ENCODE measurements at places on chromosomes 1 and 21.

DNA sequence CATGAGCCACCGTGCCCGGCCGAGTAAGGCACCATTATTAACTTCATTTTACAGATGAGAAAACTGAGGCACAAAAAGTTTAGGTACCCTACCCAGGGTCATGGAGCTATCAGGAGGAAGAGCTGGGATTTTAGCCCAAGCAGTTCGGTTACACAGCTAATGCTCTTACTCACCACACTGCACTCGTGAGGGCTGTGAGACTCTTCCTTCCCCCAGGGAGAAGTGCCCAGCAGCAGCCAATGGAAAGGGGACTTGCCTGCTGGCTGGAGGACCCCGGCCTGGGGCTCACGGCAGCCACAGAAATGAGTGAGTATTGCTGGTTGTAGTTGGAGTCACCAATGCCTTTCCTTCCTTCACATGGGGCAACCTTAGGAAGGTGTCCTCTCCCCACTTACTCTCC, 5.2 kb upstream of the CSF1 start:
- no peak for DNase-seq

DNA sequence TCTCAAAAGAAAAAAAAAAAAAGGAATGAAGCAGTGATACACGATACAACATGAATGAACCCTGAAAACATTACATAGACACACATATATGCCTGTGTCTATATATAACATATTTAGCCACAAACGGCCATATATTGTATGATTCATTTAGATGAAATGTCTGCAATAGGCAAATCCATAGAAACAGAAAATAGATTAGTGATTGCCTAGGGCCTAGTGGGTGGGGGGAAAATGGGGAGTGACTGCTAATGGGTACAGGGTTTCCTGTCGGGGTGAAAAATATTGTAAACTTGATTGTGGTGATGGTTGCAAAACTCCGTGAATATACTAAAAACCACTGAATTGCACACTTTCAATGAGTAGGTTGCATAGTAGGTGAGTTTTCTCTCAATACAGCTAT, 6.0 kb upstream of the H6PD start:
- no peak for DNase-seq

- no peak for DNase-seq
These were observed 208.7 kb downstream of the SIPA1L2 start for GRCh38 chr1:232421143-232421796.

- no peak for DNase-seq
These were observed 749 bp downstream of the EXOSC10 start for GRCh38 chr1:11098931-11099309.

GRCh38 chr21:17819877-17820229, 697 bp upstream of the C21orf91 start:
- DNase-seq: no peak

DNA sequence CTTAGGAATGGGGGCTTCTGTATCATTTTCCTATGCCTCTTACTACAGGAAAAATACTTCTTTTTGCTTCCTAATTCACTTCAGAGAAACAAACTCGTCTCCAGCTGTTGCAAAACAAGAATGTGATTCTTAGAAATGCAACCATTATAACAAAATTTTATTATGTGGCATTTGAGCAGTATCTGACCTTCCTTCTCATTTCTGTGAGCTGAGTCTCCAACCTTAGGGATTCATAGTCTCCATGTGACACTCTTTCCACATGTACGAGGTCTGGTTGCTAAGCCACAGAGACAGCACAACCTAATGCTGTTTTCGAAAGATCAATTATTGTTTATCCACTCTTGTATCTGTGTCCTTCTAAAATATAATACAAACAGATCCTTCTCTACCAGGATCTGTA, 75.3 kb upstream of the RGS4 start:
- no peak for DNase-seq

DNA sequence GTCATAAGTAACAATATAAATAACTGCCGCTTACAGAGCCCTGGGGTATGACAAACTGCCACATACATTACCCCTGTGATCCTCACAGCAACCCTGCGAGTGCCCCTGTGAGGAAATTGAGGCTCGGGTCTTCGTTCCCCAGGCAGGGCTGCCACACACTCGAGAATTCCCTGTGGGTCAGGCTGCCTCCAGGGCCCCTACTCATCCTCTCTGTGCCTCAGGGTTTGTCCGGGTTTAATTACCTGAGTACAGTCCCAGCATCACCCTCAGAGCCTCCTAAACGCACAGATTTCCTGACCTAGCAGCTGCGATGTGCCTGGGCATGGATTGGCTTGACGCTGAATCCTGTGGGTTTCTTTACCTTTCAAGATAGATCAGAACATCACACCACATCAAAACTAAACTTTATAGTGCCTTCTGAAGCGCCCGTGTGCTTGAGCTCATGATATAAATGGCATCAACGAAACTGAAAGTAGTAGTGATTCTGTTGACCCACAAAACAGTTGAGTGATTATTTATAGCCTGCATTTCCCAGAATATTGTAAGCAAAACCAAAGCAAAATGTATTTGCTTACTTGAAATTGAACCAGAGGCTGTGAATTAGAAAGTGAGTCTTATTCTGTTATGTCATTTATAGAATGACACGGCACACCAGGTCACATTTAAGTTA, 14.0 kb downstream of the SLC37A1 start:
- DNase-seq: peak; percentile 27

- no peak for DNase-seq
These were observed 148.7 kb downstream of the PGBD5 start for GRCh38 chr1:230277201-230278025.

GRCh38 chr1:202951437-202951836, 6.7 kb downstream of the ADIPOR1 start:
- no peak for DNase-seq

DNA sequence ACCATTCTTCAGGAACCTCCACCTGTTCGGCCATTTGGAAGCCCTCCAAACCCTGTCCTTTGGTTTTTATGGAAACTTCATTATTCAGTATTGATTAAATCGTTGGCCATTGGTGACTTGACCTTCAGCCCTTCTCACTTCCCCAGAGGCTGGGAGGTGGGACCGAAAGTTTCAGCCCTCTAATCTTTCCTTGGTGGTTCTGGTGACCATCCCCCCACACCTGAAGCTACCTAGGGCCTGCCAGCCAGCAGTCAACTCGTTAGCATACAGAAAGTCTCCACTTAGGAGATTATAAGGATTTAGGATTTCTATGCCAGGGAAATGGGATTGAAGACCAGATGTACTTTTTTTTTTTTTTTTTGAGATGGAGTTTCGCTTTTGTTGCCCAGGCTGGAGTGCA, 6.7 kb downstream of the DHX9 start:
- no peak for DNase-seq

DNA sequence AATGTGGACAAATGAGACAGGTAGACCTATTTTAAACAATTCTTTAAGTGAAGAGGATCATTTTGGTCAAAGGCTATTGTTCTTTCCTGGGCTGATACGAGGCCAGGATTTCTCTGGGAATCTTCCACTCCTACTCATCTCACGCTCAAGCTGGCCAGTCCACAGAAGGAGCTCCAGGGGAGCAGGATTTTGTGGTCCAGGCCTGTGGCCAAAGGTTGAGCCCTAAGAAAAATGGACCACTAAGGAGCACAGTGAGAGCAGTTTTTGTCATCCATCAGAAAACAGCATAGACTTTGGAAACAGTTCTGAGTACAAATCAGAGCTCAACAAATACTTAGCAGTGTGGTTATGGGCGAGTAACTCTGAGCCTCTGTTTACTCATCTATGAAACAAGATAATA, 260.2 kb upstream of the RUNX1 start:
- DNase-seq: no peak

GRCh38 chr1:188043536-188044245, 1214.9 kb downstream of the PLA2G4A start:
- no peak for DNase-seq

- no peak for DNase-seq
These were observed 13.6 kb downstream of the DIP2A start for GRCh38 chr21:46472246-46472645.

DNA sequence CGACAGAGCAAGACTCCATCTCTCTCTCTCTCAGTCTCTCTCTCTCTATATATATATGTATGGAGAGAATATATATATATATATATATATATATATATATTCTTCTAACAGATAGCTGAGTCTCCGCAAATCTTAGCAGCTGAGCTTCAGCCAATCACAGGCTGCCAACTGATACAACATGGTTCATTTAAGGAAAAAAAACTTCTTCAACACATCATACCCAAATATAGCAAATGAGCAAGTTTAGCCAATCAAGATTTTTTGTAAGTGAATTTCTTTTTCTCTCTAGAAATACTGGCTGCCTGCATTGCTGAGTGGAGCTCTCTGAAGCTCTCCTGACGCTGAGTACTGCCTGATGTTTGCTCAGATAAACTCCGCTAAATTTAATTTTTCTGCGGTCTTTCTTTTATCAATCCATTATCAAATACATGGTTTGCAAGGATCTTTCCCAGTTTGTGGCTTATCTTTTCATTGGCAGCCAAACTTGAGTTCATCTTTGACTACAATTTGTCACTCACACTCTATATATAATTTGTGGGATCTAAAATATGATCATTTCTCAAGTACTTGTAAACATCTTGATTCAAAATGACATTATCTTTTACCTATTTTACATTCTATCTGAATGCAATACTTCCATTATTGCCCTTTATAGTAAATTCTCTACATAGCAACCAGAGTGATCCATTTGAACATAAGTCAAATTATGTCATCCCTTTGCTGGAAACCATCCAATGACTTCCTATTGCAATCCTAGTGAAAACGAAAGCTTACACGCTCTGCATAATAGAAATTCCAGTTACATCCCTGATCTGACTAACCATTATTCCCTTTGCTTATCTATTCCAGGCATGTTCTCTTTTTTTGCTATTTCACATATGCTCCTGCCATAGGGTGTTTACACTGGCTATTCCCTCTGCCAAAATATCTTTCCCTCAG, 2131.7 kb downstream of the MRPL39 start:
- no peak for DNase-seq

GRCh38 chr1:234763910-234764309, 153.9 kb upstream of the IRF2BP2 start:
- DNase-seq: no peak

- no peak for DNase-seq
These were observed 251.6 kb downstream of the KIF26B start for GRCh38 chr1:245406426-245406825.

DNA sequence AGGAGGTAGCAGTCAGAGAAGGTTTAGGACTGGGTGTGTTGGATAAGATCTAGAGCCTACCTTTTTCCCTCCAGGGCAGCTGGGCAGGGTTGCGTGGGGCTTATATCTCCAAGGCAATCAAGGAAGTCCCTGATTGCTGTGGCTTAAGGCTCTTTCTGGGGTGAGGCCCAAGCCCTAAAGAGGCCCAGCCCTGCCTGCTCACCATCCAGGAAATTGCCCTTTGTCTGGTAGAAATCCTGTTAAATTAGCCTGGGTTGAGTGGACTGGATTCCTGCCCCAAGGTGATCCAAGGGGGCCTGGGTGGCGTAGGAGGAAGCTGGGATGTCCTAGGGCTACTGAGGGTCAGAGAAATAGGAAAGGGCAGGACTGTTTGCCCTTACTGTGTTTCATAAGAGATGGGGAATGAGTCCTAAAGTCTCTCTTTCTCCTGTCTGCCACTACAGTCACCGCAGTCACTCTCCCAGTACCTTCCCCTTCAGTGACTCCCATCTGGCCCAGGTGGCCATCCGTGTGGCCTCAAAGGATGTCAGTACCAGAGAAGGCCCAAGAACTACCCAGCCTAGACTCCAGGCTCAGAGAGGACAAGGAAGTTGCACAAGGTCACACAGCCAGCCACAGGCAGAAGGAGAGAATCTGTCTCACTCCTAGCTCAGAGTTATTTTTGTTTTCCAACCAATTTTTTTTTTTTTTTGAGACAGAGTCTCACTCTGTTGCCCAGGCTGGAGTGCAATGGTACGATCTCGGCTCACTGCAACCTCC, 25.8 kb downstream of the MFSD2A start:
- DNase-seq: no peak

DNA sequence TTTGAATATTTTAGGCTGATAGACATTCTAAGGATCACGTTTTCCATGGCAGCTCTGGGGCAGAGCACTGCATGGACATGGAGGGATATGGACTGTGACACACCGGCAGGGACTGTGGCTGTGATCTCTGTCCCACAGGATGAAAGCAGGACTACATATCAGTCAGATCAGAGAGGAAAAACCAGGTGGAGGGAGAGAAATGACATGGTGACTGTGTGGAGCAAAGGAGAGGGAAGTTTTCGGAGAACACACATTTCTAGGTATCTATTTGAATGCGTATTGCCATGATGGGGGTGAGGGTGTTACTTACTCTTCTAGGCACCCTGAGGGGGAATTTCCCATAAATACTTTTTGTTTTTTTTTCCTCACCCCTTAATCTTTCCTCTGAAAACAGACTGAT, 3.2 kb upstream of the CD1C start:
- no peak for DNase-seq

DNA sequence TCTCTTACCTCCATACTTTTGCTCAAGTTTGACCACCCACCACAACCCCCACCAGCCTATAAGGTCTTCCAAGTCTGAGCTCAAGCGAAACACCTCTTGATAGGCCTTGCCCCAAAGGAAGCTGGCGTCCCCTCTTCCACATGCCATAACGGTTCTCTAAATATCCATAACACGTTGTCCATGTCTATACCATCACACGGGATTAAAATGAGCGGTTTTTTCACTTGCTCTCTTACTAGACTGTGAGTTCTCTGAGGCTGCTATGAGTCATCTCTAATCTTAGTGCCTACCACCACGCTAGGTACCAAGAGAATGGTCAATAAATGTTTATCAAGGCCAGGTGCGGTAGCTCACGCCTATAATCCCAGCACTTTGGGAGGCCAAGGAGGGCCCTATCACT, 41.0 kb downstream of the WASF2 start:
- no peak for DNase-seq

GRCh38 chr1:218380125-218380977, 35.2 kb downstream of the TGFB2 start:
- DNase-seq: no peak

DNA sequence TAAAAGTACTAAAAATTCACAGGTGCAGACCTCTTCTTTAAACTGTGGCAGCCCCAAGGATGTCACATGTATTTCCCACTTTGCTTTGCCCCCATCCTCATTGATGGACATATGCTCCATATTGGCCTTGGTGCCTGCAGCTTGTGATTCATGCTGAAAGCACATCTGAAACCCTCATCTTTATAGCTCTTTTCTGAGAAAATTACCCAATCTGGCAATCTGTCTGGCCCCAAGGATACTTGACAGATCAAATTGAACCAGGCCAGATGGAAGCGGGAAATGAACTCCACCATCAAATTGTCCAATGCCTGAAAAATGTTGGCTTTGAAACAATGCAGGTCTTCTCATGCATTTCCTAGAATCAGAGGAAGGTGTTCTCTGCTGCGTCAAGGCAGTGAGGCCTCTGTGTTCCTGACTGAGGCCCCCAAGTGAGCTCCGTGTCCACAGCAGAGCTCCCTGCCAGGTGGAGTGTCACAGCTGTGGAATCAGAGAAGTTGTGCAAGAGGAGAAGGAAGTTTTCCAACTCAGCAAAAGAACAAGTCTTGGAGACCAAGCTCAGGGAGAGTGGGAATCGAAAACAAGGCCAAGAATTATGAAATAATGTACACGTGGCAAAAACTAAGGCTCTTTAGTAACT, 323.7 kb downstream of the PLPP3 start:
- DNase-seq: no peak

GRCh38 chr1:117660271-117660965, 54.6 kb downstream of the TENT5C start:
- no peak for DNase-seq

GRCh38 chr1:182658055-182658454, 26.3 kb downstream of the RGS8 start:
- DNase-seq: no peak

All from effector memory CD4-positive, alpha-beta T cell (primary cell).